ENCODE measurements at places on chromosomes 5 and 9. TPM values are rescaled to one million over a fixed set of nuclear protein-coding genes. Genes with fewer than 3 reads are reported as not detected.
A peak's percentile ranks its signal among the peaks of the same experiment; 100 is the strongest.

GRCh38 chr5:135053278-135053677 lies 19.2 kb upstream of the PITX1 start:
- no peak overlapping the region for H3K4me3 ChIP-seq
- H3K4me1 ChIP-seq, result no peaks in the 10 kb centered on the region
- H3K27ac ChIP-seq, result no peak overlapping the region
- no peak for DNase-seq

- H3K4me3 ChIP-seq, result no peak overlapping the region
- H3K4me1 ChIP-seq, result peaks cover 9% of the 10 kb centered on the region
- H3K27ac ChIP-seq, result no peak overlapping the region
- H3K36me3 ChIP-seq, result no peaks in the 10 kb centered on the region
Measured at GRCh38 chr9:76605321-76605900, 146.4 kb downstream of the GCNT1 start.

DNA sequence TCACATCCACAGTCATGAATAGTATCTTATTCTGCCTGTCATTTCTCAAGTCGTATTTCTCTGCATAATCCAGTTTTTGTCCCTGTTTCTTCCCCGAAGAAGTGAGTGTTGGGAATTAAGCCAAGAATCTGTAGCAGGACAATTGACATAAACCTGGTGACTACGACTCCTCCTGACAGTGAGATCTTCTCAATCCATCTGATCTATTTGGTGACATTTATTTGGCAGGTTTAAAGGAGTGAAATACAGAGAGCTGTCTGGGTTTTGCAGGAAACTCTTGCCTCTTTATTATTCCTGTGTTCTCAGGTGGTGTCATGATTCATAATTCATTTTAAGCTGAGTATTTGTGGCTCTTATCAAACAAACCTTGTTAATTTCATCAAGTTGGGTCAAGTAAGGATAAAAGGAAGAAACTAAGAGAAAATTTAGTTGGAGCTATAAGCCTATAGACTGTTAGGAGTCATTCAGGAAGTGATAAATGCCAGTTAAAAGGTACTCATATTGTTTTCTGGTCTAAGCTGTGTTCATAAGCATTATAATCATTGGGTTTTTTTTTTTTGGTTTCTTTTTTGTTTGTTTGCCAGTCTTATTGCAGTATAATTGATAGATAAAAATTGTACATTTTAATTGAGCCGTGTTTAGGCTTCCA lies 95.9 kb upstream of the PCSK1 start:
- no peaks in the 10 kb centered on the region for H3K36me3 ChIP-seq
- H3K27me3 ChIP-seq, result no peaks in the 10 kb centered on the region
- H3K4me3 ChIP-seq, result no peak overlapping the region
- DNase-seq, result no peak
- no peaks in the 10 kb centered on the region for H3K4me1 ChIP-seq

DNA sequence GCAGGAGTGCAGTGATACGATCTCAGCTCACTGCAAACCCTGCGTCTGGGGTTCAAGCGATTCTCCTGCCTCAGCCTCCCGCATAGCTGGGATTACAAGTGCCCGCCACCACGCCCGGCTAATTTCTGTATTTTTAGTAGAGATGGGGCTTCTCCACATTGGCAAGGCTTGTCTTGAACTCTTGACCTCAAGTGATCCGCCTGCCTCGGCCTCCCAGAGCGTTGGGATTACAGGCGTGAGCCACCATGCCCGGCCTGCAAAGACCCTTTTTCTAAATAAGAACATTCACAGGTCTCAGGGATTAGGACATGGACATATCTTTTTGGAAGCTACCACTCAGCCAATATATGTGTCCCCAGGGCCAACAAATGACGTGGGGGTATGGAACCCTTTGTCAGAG lies 49.6 kb upstream of the GFPT2 start:
- peaks cover 8% of the 10 kb centered on the region for H3K36me3 ChIP-seq
- H3K27ac ChIP-seq, result no peak overlapping the region
- H3K27me3 ChIP-seq, result no peaks in the 10 kb centered on the region
- H3K4me1 ChIP-seq, result no peaks in the 10 kb centered on the region

DNA sequence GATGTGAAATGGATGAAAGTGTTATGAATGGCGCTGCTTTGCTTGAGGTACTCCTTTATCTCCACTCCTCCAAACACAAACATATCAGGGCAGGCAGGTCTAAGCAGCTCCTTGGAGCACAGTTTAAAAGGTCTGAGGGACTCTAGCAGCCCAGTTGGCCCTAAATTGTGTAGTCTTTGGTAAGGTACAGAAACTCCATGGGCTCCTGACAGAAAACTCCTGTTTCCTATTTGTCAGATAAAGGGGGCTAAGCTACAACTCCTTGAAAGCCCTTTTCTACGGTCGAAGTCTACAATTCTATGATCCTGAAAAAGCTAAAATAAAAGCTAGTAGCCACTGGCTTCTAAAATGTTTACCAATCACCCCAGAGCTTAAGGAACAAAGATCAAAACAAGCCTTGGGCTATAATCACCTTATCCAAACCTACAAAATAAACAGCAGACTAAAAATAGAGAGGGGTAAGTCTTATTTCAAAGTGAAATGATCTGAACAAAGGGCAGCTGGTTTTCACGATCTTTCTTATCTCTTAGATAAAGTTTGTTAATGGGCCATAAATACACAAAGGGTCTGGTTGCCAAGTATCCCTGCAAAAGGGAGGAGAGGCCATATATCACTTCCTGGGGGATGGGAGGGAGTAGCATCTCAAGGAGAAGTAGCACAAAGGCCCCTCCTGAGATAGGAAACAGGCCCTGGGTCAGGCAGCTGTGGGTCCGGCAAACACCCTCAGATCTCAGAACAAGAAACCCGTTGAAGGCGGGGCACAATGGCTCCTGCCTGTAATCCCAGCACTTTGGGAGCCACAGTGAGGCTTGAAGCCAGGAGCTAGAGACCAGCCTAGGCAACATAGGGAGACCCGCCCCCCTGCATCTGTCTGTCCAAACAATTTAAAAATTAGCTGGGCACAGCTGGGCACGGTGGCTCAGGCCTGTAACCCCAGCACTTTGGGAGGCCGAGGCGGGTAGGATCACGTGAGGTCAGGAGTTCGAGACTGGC lies 28.3 kb upstream of the DENND4C start:
- no peaks in the 10 kb centered on the region for H3K36me3 ChIP-seq
- DNase-seq, result no peak
- H3K27ac ChIP-seq, result no peak overlapping the region
- H3K4me1 ChIP-seq, result no peaks in the 10 kb centered on the region
- H3K27me3 ChIP-seq, result no peaks in the 10 kb centered on the region

DNA sequence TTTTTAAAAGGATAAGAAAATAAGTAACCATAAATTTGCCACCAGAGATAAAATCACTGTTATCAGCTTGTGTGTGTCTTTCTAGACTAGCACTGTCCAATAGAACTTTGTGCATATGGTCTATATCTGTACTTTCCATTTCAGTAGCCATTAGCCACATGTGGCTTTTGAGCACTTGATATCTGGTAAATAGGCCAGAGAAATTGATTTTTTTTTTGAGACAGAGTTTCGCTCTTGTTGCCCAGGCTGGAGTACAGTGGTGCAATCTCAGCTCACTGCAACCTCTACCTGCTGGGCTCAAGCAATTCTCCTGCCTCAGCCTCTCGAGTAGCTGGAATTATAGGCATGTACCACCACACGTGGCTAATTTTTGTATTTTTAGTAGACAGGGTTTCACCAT lies 17.8 kb downstream of the RBM27 start:
- DNase-seq, result no peak
- no peak overlapping the region for H3K27ac ChIP-seq
- H3K4me3 ChIP-seq, result no peak overlapping the region
- H3K4me1 ChIP-seq, result peaks cover 2% of the 10 kb centered on the region

- H3K4me3 ChIP-seq, result no peak overlapping the region
- no peak overlapping the region for H3K27ac ChIP-seq
- H3K36me3 ChIP-seq, result no peaks in the 10 kb centered on the region
- H3K27me3 ChIP-seq, result no peaks in the 10 kb centered on the region
- no peak for DNase-seq
- no peaks in the 10 kb centered on the region for H3K4me1 ChIP-seq
Measured at GRCh38 chr5:82416512-82416911, 138.4 kb upstream of the RPS23 start.

- no peak overlapping the region for H3K4me3 ChIP-seq
- no peaks in the 10 kb centered on the region for H3K4me1 ChIP-seq
- H3K27me3 ChIP-seq, result no peaks in the 10 kb centered on the region
- no peak overlapping the region for H3K27ac ChIP-seq
- no peaks in the 10 kb centered on the region for H3K36me3 ChIP-seq
Measured at GRCh38 chr9:85054017-85054416, 384.5 kb downstream of the NTRK2 start.

GRCh38 chr5:127008300-127008975 lies 21.9 kb downstream of the MARCHF3 start:
- H3K36me3 ChIP-seq, result no peaks in the 10 kb centered on the region
- H3K4me1 ChIP-seq, result peaks cover 9% of the 10 kb centered on the region
- no peak overlapping the region for H3K4me3 ChIP-seq
- no peak for DNase-seq
- H3K27ac ChIP-seq, result no peak overlapping the region
- H3K27me3 ChIP-seq, result no peaks in the 10 kb centered on the region

- no peaks in the 10 kb centered on the region for H3K4me1 ChIP-seq
- no peak overlapping the region for H3K27ac ChIP-seq
- no peak overlapping the region for H3K4me3 ChIP-seq
- H3K36me3 ChIP-seq, result peaks cover 5% of the 10 kb centered on the region
- DNase-seq, result no peak
Measured at GRCh38 chr5:125928663-125929062, 494.5 kb upstream of the GRAMD2B start.

- peaks cover 10% of the 10 kb centered on the region for H3K36me3 ChIP-seq
- peaks cover 3% of the 10 kb centered on the region for H3K4me1 ChIP-seq
- peak overlapping the region; percentile 86 for H3K4me3 ChIP-seq
- no peak for DNase-seq
- peak overlapping the region; percentile 89 for H3K27ac ChIP-seq
Measured at GRCh38 chr9:93567271-93567959, 9.0 kb upstream of the PHF2 start.

DNA sequence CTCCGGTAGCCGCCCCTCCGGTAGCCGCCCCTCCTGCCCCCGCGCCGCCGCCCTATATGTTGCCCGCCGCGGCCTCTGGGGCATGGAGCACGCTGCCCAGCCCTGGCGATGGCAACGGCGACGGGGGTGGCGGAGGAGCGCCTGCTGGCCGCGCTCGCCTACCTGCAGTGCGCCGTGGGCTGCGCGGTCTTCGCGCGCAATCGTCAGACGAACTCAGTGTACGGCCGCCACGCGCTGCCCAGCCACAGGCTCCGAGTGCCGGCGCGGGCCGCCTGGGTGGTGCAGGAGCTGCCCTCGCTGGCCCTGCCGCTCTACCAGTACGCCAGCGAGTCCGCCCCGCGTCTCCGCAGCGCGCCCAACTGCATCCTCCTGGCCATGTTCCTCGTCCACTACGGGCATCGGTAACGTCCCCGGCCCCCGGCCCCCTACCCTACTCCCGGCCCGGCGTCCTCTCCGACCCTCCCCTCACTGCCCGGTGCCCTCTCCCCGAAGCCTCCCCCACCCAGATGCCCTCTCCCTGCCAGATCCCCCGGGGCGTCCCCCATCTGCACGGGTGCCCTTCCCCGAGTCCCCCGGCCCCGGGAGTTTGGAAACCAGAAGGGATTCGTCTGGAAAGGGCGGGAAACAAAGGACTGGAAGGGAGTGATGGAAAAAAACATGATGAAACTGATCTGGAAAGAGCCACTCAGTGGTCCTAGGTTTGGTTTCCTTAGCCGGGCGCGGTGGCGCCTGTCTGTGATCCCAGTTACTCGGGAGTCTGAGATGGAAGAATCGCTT lies 417 bp downstream of the SRD5A1 start:
- H3K27me3 ChIP-seq, result peaks cover 9% of the 10 kb centered on the region
- peak overlapping the region; percentile 94 for H3K4me3 ChIP-seq
- H3K36me3 ChIP-seq, result no peaks in the 10 kb centered on the region
- peak overlapping the region; percentile 83 for H3K27ac ChIP-seq
- peak; percentile 70 for DNase-seq

DNA sequence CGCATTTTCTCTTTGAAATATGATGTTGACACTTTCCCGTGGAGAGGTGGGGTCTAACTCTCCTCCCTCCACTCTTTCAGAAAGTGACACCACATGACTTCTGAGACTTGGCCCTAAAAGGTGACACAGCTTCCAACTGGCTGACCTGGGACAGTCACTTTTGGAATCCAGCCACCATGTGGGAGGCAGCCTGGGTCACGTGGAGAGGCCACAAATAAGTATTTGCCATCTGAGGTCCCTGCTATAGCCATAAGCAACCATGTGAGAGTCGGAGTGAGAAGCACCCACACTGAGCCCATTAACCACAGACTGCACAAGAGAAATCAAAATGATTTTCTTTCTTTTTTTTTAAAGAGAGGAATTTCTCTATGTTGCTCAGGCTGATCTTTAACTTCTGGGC lies 4.1 kb upstream of the PHYKPL start:
- no peaks in the 10 kb centered on the region for H3K36me3 ChIP-seq
- peaks cover 2% of the 10 kb centered on the region for H3K27me3 ChIP-seq

DNA sequence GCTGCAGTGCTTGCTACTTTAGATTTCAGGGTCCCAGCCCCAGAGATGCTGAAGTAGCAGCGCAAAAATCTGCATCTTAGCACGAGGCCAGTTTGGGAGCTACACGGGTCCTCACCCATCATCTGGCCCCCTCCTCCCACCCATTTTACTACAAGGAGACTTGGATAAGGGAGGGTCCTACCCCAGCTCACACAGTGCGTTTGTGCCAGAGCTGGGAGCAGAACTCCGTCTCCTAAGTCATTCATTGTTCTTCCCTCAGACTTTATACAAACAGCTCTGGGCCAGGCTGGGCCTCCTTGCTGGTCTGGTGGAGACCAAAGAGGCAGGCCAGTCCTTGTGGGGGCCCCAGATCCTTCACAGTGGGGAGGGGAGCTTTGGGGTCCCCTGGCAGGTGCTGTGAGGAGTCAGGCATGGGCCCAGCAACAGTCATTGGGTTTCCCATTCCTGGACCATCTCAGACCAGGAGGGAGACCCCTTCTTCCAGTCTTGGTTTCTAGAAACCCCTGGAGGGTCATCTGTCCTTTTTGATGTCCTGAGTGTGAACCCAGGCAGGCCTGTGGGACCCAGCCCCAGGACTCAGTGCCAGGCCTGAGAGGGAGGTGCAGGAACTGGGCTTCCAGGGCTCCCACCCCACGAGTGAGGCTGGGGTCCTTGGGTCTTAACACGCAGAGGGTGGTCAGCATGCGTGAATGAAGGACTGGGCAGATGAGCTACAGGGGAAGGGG lies 2.3 kb upstream of the IL17B start:
- H3K27ac ChIP-seq, result no peak overlapping the region
- no peak for DNase-seq
- peaks cover 4% of the 10 kb centered on the region for H3K36me3 ChIP-seq
- no peak overlapping the region for H3K4me3 ChIP-seq
- H3K27me3 ChIP-seq, result peaks cover 6% of the 10 kb centered on the region

CDH9 gene
- 3.6 TPM for total RNA-seq

CCL19 gene
- not detected for total RNA-seq

PCDHGA12 gene
- 6.1 TPM for total RNA-seq

HMHB1 gene
- total RNA-seq, result not detected

TSSK1B gene
- total RNA-seq, result 0.54 TPM

SOHLH1 gene
- total RNA-seq, result not detected

DDX4 gene
- total RNA-seq, result 0.27 TPM

FBXL7 gene
- 25.3 TPM for total RNA-seq

QRFP gene
- total RNA-seq, result not detected
